ENCODE measurements at places on chromosomes 2 and 18.

DNA sequence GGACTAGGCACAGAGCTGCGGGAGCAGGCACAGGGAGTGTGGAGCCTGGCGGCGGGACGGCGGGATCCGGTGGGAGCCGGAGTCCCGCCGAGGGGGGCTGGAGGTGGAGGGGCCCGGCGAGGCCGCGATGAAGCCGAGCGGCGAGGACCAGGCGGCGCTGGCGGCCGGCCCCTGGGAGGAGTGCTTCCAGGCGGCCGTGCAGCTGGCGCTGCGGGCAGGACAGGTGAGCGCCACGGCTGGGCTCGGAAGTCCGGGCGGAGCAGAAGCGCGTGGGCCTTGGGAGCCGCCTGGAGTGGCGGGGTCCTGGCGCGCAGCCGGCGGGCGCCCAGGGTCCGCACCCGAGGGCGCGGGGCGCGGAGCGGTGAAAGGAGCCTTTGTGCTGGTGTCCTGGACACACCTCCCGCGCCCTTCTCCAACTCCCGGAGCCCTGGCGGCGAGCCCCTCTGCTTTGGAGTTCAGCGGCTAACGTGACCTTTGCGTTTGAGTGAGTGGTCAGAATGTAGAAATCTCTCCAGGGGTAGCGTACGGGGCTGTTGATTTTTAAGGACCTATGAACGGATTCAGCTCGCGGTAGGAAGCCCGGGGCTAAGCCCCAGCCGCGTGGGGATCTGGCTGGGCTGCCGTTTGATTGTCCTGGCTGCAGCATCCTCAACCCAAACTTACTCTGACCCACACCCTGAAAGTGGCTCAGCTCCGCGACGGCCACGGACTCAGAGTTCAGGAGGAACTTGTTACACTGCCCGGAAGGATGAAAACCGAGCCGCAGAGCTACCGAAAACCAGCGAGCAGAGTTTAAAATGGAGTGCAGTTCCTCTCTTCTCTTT, 448 bp downstream of the IMPA2 start:
- DNase-seq = peak; percentile 58

DNA sequence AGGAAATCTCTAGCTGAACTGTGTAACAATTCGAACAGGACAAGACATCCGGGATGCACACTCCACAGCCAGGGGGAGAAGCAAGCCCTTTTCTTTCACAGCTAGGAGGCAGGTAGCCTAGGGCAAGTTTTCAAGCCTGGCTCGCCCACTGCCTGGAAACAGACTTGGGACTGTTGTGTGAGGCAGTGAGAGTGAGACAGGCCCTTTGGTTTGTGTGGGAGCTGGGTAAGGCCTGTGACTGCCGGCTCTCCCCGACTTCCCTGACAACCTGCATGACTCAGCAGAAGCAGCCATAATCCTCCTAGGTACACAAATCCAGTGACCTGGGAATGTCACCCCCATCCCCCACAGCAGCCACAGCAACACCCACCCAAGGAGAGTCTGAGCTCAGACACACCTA, 179.7 kb downstream of the WDPCP start:
- DNase-seq = no peak

DNA sequence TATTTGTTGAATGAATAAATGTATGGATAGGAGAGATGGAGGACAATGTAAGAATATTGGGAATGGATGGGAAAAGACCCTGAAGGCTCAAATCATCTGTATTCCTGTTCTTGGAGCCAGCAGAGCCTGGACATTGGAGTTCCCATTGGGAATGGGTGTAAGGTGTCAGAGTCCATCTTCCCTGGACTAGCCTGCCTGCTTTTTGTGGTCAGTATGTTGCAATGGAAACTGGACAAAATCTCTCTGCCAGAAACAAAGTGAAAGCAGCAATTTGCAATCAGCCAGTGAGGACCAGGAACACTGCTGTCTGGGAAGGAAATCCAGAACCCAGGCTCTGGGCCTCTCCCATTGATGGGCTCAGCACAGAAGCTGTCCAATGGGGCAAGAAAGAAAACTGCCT, 83.5 kb upstream of the SKOR2 start:
- DNase-seq = no peak

DNA sequence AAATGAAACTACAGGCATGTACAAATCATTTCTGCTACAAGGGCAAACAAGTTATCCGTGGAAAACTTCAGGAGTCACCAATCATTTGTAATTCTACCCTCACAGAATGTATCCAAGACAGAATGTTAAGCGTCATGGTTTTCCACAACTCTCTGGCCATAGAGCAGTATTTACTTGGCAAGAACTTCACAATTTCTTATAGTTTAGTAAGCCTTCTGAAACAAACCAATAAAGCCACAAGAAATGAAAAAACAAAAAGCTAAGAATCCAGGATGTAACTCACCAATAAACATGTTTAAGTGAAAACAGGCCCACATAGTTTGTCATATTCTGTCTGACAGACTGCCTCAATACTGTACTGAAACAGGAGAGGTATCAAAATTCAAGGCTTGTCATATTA, 70.3 kb downstream of the LNPK start:
- no peak for DNase-seq

- no peak for DNase-seq
These were observed 68.9 kb downstream of the PLCL1 start for GRCh38 chr2:197873293-197873701.

- no peak for DNase-seq
These were observed 3.7 kb upstream of the GKN1 start for GRCh38 chr2:68970566-68971265.

DNA sequence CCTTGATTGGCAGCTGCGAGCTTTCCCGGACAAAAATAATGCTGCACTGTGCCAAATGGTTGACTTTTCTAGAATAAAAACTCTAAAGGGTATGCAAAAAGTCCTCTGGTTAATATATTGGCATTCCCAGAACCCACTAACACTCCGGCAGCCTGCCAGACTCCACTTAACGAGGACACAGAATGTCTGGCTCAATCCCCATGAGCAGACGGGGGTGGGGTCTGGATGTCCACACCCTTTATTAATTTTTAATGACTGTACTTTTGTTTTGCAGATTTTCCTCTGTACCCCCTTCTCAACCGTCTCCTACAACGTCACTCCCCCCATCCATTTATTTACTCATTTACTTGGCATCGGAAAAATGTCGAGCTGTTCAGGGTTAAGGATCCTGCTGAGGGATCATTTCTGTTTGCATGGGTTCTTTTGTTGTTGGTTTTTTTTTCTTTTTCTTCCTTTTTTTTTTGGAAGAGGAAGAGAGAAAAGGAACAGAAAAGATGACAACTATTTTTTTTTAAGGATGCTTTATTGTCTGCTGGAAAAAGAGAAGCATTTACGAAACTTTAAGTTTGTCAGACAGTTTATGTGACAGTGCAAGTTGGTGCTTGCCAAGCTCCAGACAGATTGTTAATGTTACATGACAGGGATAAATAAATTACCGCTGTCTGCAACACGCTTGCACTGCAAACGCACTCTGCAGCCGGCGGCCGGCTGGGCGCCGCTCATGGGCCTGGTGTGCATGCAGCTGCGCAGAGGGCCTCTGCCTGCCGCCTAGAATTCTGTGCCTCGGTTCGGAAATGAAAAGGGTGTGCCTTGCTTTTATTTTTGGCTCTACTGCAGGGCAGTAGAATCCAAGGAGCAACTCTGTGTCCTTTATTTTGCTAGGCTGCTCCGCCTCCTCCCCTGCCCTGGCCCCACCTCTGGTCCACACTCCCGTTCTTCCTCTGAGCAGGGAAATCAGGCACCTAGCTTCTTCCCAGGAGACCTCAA, 3.6 kb downstream of the LDLRAD4 start:
- DNase-seq = peak; percentile 58

- DNase-seq = no peak
These were observed 65.7 kb downstream of the LYPD6B start for GRCh38 chr2:149104221-149104620.

- DNase-seq = peak; percentile 42
These were observed 114.4 kb upstream of the CHRNA1 start for GRCh38 chr2:174878537-174879147.

GRCh38 chr2:86615596-86615995, 8.1 kb downstream of the RNF103 start:
- no peak for DNase-seq

DNA sequence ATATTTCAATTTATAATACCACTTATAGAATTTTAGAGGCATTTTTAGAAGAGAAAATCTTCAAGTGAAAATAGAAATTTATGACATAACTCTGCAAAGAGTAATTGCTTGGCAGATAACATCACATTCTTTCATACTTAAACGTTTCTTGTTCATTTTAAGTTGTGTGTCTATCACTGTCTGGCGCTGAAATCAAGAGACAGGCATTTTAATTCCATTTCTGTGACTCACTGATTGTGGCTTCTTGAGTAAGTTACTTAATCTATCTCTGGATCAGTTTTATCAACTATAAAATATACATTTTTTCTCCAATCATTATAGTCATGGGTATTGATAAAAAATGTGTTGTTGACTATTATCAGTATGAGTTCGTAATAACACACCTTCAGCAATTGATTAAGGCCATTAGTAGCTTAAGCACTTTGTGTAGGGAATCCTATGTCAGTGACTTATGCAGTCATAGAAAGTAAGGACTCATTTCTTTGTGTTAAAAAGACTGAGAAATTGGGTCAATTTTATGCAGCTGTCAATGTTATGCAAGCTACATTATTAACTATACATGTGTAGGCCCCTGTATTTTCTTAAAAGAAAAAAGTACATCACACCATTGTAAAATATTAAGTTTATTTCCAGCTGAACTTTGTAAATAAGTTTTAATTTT, 497.3 kb downstream of the CCDC85A start:
- no peak for DNase-seq

- peak; percentile 70 for DNase-seq
These were observed 133.1 kb downstream of the NCKAP5 start for GRCh38 chr2:133434959-133435668.

- no peak for DNase-seq
These were observed 66.1 kb downstream of the ACSL3 start for GRCh38 chr2:222926915-222927314.

- no peak for DNase-seq
These were observed 13.8 kb downstream of the GALR1 start for GRCh38 chr18:77263466-77263763.

GRCh38 chr2:62586981-62587380, 81.0 kb upstream of the TMEM17 start:
- no peak for DNase-seq

- DNase-seq = peak; percentile 27
These were observed 678 bp downstream of the PIAS2 start for GRCh38 chr18:46916551-46917107.

DNA sequence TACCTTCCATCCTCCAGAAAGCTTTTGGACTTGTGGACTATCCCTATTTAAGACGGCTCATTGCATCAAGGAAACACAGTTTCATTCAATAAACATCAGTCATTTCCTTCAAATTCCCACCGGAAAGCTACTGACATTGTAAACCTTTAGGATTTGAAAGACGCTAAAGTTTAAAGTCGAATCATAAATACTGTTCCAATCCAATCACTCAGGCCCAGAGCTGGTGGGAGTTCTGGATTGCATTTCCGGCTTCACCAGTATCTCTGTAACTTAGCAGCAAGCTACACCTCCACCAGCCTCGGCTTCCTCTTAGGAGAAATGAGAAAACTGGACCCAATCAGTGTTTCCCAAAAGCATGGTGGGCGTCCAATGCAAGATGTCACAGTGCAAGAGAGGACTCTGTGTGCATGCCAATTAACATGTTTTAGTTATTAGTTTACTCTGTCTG, 1.6 kb downstream of the WDFY1 start:
- DNase-seq = no peak

DNA sequence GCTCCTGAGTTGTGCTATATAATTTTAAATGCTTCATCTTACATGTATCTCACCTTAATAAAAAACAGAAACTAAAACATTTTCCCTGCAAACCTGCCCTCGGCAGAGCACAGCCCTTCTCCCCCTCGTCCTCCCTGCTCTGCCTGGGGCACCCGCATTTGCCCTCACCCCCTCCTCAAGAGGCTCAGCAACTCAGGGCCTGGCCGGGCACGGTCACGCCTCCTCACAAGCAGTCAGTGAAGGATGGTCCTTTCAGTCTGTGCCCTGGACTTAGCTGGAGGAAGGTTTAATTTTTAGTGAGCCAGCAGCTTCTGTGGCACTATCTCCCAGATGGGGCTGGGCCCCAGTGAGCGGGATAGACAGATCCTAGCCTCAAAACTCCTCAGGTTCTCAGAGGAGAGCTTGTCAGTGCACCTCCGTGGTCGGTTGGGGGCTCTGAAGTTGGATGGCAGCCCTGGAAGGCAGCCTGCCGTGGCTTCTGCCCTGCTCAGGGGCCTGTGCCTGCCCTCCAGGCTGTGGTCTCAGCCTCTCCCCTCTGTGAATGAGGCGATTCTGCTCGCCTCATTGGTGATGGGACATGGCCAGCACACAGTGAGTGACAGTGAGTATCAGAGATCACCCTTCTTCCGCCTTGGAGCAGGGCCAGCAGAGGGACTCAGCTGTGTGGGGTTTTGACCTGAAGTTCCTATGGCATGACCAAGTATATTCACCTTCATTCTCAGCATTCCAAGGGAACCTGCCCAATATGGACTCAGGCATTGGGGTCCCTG, 56.3 kb upstream of the AFF3 start:
- DNase-seq = no peak

DNA sequence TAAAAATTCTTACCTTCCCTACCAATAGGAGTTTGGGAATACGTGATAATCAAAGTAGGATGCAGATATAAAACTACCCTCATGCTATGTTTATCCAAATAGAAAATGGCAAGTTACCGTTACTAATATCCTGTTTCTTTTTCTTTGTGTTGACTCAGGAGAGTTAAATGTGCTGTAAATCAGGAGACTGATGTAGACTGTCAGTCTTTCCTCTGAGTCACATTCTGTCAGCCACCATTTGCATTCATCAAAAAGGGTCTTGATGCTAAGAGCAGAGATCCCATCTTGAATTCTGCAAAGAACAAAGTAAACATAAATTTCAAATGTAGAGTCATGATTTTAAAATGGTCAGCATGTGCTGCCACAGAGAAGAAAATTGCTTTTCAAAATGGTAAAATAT, 712.8 kb downstream of the SOCS6 start:
- DNase-seq = no peak
